ENCODE measurements at places on chromosomes 7 and 10.
A peak's percentile ranks its signal among the peaks of the same experiment; 100 is the strongest.

GRCh38 chr7:155676052-155676451 lies 31.6 kb downstream of the RBM33 start:
- DNase-seq, result no peak

DNA sequence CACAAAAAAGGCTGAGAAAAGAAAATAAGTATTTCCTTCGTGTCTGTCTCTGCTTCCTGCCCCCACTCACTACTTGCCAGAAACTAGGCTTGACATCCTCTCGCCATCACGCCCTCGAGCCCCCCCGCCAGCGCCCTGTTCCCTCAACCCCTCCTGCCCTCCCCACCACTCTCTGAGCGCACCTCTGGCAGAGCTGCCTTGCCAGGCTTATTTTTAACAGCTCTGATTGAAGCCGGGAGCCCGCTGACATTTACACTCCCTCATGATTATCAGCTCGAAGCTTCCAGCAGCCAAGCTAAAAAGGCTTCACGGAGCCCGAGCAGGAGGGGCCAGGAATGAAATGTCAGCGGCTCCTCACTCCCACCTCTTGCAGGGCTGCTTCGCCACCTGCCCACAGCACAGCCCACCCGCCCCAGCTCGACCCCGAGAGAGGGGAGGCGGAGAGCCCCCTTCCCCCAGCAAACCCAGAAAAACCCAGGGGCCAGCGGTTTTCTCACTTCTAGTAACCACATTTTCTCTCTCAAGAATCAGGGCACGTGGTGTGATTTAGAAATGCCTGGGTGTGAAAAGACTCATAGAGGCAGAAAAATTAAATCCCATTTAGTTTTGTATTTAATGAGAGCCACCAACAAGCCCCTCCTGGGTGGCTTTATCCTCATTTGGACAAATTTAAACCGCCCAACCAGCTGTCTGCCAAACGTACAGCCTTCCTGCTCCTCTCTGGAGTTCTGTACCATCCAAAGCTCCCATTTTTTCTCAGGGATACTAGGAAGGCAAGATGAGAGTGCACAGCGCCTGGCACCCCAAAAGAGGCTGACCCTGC lies 89.3 kb downstream of the SLIT1 start:
- DNase-seq, result no peak

- no peak for DNase-seq
Measured at GRCh38 chr10:71694567-71694968, 25.0 kb downstream of the C10orf105 start.

- no peak for DNase-seq
Measured at GRCh38 chr10:122647383-122647968, 52.2 kb downstream of the C10orf120 start.

GRCh38 chr10:73517166-73517888 lies 21.5 kb upstream of the PPP3CB start:
- DNase-seq, result no peak

GRCh38 chr7:158403013-158403821 lies 184.4 kb downstream of the PTPRN2 start:
- DNase-seq, result no peak

DNA sequence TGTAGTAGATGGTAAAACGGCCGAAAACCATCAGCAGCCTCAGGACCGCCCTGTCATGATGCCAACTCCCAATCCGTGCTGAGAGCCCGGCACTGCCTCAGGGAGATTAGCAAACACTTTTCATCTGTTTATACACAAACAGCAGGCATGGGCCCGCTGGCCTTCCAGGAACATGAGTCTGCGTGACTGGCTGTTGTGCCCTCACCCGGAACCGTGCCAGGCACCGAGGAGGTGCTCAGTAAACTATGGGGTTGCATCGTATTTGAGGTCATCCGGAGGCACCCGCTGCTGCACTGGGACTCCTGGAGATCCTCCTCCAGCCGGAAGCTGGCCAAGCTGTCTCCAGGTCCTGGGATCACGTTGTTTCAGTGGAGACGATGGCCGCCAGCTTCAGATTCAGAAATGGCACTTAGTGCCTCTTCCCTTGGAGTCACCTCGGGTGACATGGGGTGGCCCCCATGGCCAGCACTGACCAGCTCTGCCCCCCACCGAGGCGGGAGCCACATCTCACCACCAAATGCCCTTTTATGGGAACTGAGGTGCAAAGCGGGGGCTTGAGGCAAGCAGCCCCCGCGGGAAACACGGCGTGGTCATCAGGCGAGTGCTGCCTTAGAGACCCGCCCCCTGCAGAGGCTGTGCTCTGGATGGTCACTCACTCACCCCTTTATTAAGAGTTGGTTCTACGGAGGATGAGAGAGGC lies 585.9 kb downstream of the PTPRN2 start:
- peak; percentile 24 for DNase-seq

GRCh38 chr10:14001298-14002040 lies 329.3 kb downstream of the FRMD4A start:
- DNase-seq, result no peak

- no peak for DNase-seq
Measured at GRCh38 chr7:69510114-69510513, 88.2 kb upstream of the AUTS2 start.

GRCh38 chr7:41051062-41051461 lies 651.8 kb downstream of the INHBA start:
- DNase-seq, result no peak

DNA sequence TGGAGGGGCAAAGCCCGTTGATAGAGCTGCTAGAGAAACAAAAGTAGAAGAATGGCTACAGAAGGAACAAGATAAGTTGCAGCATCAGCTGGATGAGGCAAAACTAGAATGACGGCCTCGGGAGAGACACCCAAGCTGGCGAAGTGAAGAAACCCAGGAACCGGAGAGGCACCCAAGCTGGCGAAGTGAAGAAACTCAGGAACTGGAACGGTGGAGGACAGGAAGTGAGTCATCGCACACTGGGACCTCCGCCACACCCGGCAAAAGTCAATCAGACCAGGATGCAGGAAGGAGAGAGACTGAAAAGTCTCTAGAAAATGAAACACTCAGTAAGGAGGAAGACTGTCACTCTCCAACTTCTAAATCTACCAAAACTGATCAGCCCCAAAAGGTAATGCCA lies 133.0 kb upstream of the NEBL start:
- DNase-seq, result no peak

DNA sequence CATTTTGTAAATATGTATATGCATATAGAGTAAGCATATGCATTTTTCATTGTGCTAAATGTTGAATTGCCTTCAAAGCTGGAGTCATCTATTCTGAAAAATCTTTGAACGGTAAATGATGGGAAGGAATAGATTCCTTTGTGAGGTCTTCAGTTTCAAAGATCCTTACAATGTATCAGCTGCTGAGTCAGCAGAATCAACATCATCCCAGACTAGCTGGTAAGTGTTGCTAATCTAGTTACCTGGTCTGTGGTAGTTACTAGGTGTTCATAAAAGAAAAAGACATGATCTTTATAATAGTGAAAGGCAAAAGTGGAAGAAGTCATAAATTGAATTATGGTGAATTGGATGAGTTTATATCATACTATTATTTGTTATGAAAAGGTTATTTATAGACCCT lies 10.6 kb upstream of the STAM start:
- no peak for DNase-seq

DNA sequence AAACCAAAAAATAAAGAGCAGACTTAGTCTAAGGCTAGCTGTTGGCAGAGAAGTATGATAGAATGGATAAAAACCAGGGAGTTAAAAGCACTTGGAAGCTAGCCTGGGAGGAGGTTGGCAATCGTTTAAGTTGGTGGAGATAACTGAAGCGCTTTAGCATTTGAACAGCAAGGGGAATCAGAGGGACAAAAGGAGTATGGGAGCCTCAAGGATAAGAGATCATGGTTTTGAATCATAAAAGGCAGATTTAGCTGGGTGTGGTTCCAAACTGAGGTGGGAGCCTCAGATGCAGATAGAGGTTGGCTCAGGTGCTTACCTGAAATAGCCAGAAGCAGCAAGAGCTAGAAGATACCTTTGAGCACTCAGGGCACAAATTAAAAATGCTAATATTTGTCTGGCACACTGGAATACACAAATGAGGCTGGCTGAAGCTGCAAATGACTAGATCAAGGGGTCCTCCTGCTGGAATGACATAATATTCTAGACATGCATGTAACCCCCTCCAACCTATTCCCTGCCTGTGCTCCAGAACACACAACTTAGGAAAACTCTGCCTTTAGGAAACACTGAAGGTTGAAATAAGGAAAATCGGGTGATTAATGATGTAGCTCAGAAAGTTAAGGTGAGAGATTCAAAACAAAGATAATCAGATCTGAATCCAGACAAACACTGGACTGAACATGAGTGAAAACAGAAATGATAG lies 372.3 kb upstream of the LRRN3 start:
- no peak for DNase-seq

DNA sequence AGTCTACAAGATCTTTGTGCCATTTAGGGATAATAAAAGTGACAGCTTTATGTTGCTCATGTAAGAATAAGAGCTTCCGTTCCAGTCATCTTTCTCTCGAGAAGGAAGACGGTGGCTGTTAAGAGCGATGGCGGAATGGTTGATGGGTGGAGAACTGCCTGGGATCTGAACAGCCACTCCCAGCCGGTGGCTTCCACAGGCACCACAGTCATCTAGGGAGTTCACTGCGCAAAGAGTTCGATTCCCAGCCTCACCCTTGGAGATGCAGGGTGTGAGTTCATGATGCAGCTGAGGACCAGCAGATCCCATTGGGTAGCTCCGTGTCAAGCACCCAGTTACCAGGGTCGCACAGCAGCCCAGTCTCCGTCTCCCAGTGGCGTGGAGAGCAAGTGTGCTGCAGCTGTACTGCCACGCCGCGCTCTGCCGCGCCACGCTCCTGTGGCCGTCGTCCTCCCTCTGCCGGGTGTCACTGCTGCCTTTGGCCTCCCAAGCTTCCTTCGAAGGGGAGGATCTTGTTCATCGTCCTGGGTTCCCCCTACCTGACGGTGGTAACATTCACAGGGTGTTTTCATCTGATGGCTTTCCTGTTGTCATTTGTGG lies 7.8 kb downstream of the SUN1 start:
- DNase-seq, result no peak

GRCh38 chr10:75772153-75772887 lies 340.9 kb downstream of the LRMDA start:
- DNase-seq, result no peak

DNA sequence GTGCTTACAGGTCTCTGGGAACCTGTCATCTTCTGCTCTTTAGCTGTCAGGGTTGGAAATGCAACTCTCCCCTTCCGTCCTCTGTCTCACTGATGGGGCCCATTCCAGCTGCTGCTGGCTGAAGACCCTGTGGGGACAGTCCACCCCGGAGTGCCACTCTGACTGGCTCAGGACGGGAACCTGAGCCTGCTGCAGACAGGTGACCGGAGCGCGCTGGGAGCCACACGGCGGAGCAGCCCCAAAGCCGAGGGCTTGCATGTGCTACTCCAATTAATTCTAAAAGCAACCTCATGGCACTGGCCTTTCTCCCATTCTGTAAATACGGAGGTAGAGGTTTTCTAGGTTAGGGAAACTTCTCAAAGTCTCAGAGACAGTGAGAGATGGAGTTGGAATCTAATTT lies 223.5 kb upstream of the PITRM1 start:
- no peak for DNase-seq

- DNase-seq, result no peak
Measured at GRCh38 chr7:51209426-51209825, 107.2 kb downstream of the COBL start.

DNA sequence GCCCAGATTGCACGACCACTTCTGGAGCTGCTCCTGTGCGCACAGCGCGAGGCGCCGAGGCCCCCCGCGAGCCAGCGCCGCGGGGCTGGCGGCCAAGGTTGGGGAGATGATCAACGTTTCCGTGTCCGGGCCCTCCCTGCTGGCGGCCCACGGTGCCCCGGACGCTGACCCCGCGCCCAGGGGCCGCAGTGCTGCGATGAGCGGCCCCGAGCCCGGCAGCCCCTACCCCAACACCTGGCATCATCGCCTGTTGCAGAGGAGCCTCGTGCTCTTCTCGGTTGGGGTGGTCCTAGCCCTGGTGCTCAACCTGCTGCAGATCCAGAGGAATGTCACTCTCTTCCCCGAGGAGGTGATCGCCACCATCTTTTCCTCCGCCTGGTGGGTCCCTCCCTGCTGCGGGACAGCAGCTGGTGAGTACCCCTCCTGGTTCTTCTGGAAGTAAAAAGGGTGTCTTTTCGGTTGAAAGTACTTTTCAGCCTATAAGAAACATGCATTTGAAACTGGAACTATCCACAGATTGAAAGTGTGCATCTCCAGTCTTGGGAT lies 683 bp downstream of the INSIG1 start:
- DNase-seq, result no peak

- DNase-seq, result no peak
Measured at GRCh38 chr10:109962247-109962646, 38.9 kb upstream of the XPNPEP1 start.

GRCh38 chr10:116683166-116683565 lies 59.2 kb downstream of the HSPA12A start:
- DNase-seq, result no peak

- DNase-seq, result no peak
Measured at GRCh38 chr7:74103219-74103772, 19.7 kb downstream of the LIMK1 start.

GRCh38 chr10:122279725-122280141 lies 8.6 kb downstream of the BTBD16 start:
- no peak for DNase-seq

- no peak for DNase-seq
Measured at GRCh38 chr7:96499532-96499931, 177.6 kb upstream of the SLC25A13 start.

- DNase-seq, result no peak
Measured at GRCh38 chr7:51077987-51078370, 238.6 kb downstream of the COBL start.

- DNase-seq, result no peak
Measured at GRCh38 chr7:90469554-90469953, at the start of gene PTTG1IP2. Gene PTTG1IP2 (plus strand): TSS chr7:90469639. CDS start chr7:90469787, 148 bp downstream.

GRCh38 chr7:19020711-19021110 lies 96.7 kb downstream of the TWIST1 start:
- DNase-seq, result no peak

- no peak for DNase-seq
Measured at GRCh38 chr7:17462131-17462631, 163.7 kb downstream of the AHR start.

- DNase-seq, result no peak
Measured at GRCh38 chr10:17425584-17426262, 28.7 kb downstream of the ST8SIA6 start.

GRCh38 chr10:57657164-57657765 lies 610.4 kb downstream of the IPMK start:
- peak; percentile 3 for DNase-seq

DNA sequence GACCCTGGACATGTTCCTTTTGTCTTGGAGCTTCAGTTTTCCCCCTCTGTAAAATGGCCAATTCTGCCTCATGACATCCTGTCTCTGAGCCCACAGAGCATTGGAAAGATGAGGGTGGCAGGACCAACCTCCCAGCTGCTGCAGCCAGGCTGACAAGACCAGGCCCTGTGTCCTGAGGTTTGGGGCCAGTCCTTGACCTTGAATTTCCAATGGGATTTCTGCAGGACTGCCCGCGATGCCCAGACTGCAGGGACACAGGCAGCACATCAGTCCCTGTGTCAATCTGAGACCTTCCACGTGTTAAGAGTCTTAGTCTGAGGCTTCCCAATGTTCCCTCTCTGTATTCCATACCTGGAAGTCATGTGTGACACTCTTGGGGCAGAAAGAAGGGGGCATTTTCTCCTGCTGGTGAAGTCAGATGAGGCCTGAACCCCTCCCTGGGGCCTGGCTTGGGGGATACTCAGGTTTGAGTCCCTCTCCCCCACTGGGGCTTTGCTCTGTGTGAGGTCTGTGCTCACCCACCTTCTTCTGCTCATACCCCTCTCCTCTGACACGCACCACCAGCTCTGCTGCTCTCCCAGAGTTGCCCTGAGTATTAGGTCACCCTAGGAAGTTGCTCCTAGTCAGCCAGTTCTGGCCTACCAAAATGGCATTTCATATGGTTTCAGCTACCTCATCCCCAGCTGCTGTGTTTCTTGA lies 79.2 kb downstream of the ADCY1 start:
- no peak for DNase-seq

GRCh38 chr7:25954395-25954794 lies 197.6 kb upstream of the NFE2L3 start:
- no peak for DNase-seq
